Posterior cingulate gyrus (tissue), 11 donors: ENCODE measurements at places on chromosomes 3 and 15.

GRCh38 chr15:50381438-50381837, 26.4 kb upstream of the GABPB1 start:
- DNase-seq = no peak

- no peak for DNase-seq
Measured at GRCh38 chr15:65837301-65838294, 31.7 kb upstream of the RAB11A start.

DNA sequence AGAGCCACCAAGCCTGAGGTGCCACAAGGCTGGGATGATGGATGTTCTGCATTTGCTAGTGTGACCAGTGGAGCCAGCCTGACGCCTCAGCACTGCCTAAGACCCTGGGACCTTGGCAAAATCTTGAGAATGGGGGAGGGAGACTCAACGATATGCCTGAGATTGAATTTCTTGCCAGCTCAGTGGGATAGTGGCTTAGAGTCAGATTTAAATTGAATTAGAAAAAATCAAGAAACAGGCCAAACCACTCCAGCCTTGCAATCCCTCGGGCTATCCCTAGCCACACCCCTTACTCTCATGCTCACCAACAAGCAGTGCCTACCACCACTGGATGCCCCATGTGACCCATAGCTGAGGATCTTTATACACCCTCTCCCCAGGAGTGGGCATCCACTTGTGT, 18.7 kb upstream of the PDE8A start:
- DNase-seq = no peak

GRCh38 chr3:66858656-66859381, 139.3 kb upstream of the KBTBD8 start:
- no peak for DNase-seq
